Cardiac septum (tissue), 1 donor: ENCODE measurements at places on chromosomes 2 and 18. TPM values are rescaled to one million over a fixed set of nuclear protein-coding genes. Genes with fewer than 3 reads are reported as not detected.

DNA sequence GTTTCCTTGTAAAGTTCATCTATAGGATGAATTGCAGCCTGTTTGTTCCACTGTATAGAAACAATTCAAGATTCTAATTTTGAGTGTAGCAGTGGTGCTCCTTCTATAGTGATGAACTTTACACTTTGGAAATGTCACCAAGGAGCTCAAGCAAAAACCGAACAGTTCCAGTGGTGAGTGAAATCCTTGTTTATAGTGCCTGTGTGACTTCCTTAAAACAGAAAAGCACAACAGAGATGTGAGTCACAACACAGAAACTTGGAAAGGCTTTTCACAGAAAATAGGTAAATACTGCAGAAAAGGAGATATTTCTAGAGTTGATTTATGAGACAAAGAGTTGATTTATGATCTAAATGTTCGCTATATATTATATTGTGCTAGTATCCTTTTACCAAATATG, 482.0 kb downstream of the PTPRM start:
- DNase-seq = no peak

DNA sequence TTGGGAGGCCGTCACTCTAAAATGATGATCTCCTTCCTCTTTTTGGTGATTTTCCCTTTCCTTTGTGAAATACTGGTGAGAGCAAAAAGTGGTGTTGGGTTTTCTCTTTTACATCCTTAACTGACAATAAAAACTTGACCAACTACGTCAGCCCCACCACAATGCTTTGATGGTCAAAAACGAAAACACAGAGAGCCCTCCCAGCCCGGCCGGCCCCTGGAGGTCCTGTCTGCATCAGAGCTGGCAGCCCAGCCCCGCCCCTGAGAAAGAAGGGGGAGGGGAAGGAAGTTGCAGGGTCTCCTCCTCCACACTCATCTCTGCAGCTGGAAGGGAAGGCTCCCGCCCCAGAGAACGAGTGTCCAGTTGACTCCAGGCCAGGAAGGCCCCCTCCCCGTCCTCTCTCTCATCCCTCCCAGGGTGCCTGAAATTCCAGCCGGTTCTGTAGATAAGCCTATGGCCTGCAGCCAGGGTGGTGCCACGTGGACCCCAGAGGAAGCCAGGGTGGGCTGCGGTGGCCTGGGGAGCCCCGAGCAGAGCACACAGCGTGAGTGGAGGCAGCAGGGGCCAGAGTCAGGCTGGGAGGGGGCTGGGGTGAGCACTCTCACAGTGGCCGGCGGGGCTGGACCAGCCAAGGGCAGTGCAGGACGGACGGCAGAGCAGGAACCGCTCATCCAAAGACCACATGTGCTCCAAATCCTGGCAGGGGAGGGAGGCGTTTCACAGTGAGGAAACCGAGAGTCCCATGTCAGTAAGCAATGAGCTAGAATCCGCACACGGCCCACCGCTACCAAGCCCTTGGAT, 19.8 kb downstream of the BIN1 start:
- no peak for DNase-seq

GRCh38 chr18:22977847-22978701, 44.9 kb downstream of the RBBP8 start:
- no peak for DNase-seq

DNA sequence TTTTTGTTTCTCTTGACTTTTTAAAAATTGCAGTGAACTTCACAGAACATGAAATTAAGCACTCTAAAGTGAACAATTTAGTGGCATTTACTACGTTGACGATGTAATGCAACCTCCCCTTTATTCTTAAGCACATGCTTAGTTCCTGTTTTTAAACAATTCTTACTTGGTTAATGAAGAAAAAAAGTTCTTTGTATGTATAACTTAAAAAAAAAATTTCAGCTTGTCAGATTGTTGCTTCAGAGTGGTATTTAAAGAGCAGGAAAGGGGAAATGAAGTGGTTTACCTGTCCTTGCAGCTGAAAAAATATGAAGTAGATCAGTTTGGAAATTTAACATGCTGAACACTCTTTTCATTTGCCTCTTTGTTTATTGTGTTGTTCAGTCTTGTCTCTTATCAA, 95.7 kb upstream of the RASGRP3 start:
- DNase-seq = no peak

DNA sequence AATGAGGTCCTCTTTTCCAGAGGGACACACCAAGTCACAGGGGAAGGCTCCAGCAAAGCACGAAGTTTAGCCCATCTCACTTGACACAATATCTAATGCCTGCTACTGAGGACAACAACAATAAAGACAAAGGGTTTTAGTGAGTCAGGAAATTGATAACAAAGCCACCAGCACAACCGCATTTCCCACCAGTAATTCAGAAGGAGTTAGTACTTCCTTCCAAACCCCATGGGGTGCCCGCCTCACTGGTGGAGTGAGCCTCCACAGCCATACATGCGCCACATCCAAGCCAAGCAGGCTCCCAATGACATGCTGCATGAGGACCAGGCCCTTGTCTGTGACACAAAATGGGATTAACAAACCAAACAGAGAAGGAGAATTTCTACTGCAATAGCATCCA, 40.1 kb downstream of the MRPL35 start:
- no peak for DNase-seq

DNA sequence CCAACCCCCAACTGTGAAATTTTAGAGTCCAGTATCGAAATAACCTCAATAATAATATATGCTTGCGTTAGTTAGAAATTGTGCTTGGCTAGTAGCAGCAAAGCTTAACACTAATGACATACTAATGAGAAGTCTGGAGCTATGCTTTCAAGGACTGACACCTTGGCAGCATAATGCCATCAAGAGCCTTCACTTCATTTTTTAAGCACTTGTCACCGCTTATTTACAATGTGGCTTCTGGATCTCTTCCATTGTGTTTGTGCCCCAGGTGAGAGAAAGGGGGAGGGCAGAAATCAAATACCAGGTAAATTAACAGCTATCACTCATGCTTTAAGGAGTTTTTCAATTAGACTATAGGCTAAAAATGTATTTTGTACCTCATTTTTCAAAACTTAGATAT, 101.5 kb downstream of the CDH7 start:
- no peak for DNase-seq

DNA sequence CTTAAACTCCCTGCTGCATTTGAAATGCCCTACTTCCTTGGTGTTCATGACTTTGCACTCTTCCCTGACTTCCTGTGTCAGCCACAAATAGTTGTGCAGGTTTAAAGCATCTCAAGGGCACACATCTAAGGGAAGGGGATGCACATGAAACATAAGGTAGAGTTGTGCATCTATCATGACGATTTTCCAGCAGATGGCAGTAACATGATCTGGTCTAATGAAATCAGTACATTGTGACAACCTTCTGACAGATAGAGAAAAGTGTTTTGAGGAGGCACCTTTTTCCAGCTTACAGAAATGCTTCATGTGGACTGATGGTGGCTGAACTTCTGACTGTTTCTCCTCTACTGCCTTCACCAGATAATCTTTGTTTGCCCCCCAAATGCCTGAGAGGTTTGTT, 238.9 kb downstream of the XIRP2 start:
- DNase-seq = no peak

GRCh38 chr18:70622622-70623419, 334.0 kb downstream of the SOCS6 start:
- no peak for DNase-seq

- no peak for DNase-seq
Measured at GRCh38 chr2:129080715-129081476, 762.2 kb upstream of the HS6ST1 start.

DNA sequence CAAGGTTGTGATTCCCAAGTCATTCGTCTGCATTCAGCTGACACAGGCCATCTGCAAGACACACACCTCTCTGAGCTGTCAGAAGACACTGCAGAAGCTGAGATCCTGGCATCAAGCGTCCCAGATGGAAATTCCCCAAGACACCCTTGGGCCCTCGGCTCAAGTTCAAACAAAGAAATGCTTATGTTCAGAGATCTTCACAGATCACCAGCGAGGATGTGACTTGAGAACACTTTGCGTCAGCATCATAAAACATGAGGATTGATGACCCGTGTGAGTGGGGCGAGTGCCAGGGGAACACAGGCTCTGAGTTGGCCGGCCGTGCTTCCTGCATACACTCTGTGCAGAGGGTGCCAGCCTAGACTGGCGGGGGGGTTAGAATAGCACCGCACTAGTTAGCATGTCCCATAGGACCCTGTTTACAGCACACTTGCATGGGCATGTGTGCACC, 36.8 kb downstream of the KCNIP3 start:
- DNase-seq = no peak

- DNase-seq = peak; percentile 68
Measured at GRCh38 chr2:240599141-240599583, 12.6 kb downstream of the CAPN10 start.

DNA sequence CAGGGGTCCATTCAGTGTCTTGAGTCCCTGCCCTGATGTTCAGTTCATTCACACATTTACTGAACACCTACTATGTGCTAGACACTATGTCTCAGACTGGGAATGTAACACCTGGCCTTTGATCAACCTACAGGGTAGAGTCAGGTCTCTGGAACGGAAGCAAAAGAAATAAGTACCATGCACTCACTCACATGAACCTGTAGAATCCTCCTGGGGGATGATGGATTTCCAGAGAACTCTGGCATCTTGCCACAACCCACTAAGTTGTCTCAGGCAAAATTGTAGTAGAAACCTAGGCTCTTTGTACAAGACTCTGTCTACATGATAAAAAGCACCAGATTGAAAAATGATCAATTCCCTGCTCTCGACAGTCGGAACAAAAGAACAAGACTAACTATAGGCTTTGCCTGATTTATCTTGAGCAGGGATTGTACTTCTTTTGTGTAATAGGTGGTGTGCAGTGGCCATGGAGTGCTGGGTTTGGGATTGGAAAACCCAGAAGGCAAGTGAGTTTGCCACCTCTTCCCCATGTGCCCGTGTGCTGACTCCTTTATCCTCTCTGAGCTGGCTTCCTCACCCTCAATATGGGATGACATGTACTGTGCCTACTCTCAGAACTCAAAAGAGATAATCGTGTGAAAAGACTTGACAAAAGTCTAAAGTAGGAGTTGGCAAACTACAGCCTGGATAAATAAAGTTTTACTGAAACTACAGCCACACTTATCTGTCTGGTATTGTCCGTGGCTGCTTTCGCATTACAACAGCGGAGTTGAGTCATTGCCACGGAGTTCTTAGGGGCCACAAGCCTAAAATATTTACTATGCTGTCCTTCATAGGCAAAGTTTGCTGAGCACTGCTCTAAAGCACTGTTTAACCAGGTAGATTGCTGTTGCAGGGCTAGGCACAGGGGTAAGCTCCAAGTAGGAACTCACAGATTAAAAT, 4.4 kb downstream of the CAPN14 start:
- DNase-seq = no peak

DNA sequence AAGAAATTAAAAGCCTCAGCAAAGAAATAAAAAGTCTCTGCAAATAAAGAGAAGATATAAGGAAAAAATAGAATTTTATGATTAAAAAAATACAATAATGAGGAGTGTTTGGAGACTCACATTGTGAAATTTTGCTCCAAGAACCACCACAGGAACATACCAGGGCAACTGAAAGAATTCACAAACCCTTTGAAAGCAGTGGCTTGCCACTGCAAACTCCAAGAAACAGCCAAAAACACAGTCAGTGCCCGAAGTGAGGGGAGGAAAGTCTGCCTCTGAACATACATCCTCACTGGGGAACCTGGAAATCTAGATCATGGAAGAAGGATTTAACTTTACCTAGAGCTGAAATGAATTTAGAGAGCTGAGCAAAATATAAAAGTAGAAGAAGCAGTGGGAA, 33.1 kb downstream of the EVA1A start:
- no peak for DNase-seq

GRCh38 chr2:180980943-180981911, 822 bp downstream of the UBE2E3 start:
- no peak for DNase-seq

DNA sequence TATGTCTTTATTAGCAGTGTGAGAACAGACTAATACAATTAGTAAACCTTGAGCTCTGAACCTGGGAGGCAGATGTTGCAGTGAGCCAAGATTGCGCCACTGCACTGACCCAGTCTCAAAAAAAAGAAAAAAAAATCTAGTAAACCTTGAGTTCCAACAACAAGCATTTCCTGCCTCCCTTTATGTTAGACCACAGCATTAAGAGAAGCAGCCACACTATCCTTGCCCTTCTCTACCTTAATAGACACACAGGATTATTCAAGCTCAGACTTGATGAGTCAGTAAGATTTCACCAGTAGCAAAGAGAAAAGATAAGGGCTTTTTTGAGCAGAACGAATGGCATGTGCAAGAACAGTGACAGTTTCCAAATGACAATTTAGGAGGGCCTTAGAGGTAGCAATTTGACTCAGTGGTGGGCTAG, 18.0 kb upstream of the GLS start:
- DNase-seq = no peak

GRCh38 chr2:47310801-47311560, 92.0 kb upstream of the MSH2 start:
- peak; percentile 85 for DNase-seq

GRCh38 chr2:121303531-121304263, 18.7 kb upstream of the TFCP2L1 start:
- peak; percentile 10 for DNase-seq

DNA sequence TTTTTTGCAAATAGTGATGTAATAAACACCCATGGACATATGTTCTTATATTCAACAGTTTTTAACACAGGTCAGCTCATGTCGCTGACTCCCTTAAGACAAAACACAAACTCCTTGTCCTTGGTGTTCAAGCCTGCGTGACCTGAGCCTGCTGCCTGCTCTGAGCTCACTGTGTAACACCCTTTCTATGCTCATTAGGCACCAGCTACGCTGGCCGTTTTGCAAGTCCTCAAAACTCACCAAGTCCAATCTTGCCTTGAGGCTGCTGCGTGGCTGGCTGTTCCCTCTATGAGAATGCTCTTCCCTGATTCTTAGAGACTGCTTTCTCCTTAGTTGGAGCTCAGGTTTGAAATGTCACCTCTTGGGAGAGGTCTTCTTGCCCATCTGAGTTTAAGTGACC, 100.5 kb upstream of the GLI2 start:
- peak; percentile 65 for DNase-seq

GRCh38 chr2:46717344-46718121, 198.1 kb downstream of the MCFD2 start:
- DNase-seq = no peak

GRCh38 chr2:8197101-8197500, 484.8 kb upstream of the ID2 start:
- DNase-seq = no peak

DNAH6 gene
- 0.22 TPM for total RNA-seq

PER2 gene
- 13.0 TPM for total RNA-seq

SERPINB10 gene
- not detected for total RNA-seq

SP9 gene
- not detected for total RNA-seq

MAT2A gene
- 146 TPM for total RNA-seq

ERCC3 gene
- 23.4 TPM for total RNA-seq

THSD7B gene
- 0.62 TPM for total RNA-seq

POTEJ gene
- not detected for total RNA-seq

NPPC gene
- 0.30 TPM for total RNA-seq

OLA1 gene
- total RNA-seq = 51.2 TPM

KIAA2012 gene
- total RNA-seq = not detected
